ENCODE measurements at places on chromosomes 1 and 21.
A peak's percentile ranks its signal among the peaks of the same experiment; 100 is the strongest.

DNA sequence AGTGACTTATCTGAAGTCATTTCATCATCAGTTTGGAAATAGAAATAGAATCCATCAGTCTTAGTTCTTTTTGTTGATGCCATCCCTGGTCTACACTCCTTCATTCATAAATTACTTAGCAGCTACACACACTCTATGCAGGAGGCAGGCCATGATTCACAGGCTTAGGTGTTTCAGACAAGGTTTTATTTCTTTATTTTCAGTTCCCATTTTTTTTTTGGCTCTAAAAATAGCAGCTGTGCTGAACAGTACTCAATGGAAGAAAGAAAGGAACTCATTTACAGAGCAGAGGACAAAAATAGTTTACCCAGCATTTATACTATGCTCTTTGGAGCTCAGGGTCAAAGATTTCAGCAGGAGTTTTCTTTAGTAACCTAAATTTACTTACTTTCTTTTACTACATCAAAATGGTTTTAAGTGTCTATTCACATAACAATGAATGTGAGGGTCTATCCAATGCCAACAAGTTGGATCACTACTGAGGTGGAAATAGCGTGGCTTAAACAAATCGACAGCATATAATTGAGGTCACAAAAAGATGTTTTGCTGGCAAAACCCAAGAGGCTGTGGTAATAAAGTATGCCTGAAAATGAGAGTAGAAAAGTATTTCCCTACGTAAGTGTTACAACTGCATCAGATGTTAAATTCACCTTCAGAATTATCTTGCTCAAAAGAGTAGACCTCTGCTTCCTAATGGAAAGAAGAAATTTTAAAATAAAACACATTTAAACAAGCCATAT lies 7.7 kb downstream of the KRTAP19-8 start:
- DNase-seq = no peak

GRCh38 chr1:151851886-151852285 lies 1.6 kb downstream of the THEM5 start:
- no peak for DNase-seq

- DNase-seq = no peak
Measured at GRCh38 chr1:104120525-104120924, 370.8 kb downstream of the AMY1C start.

GRCh38 chr1:173268786-173269277 lies 61.7 kb upstream of the TNFSF4 start:
- no peak for DNase-seq

GRCh38 chr1:89836252-89837035 lies 15.6 kb downstream of the LRRC8D start:
- DNase-seq = no peak

- no peak for DNase-seq
Measured at GRCh38 chr1:43418858-43419257, 29.2 kb downstream of the SZT2 start.

GRCh38 chr1:47533793-47534328 lies 96.0 kb downstream of the FOXD2 start:
- DNase-seq = no peak

GRCh38 chr1:202709276-202710041 lies 795 bp downstream of the SYT2 start:
- DNase-seq = no peak

DNA sequence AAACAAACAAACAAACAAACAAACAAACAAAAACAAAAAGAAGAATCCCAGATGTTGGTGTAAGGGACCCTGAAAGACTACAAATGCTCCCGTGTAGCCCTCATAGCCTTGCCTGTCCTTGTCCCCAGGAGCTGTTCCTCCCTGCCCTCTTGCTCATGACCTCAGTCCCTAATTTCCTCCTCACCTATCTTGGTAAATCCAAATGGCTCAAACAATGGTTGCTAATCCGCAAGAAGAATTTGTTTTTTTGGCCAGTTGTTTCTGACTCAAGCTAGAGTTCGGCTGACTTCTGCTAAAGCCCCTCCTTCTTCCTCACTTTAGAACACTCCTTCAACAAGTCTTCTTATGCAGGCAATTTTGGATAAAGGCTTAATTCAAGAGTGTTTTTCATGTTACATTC lies 15.6 kb downstream of the LCA5L start:
- no peak for DNase-seq

DNA sequence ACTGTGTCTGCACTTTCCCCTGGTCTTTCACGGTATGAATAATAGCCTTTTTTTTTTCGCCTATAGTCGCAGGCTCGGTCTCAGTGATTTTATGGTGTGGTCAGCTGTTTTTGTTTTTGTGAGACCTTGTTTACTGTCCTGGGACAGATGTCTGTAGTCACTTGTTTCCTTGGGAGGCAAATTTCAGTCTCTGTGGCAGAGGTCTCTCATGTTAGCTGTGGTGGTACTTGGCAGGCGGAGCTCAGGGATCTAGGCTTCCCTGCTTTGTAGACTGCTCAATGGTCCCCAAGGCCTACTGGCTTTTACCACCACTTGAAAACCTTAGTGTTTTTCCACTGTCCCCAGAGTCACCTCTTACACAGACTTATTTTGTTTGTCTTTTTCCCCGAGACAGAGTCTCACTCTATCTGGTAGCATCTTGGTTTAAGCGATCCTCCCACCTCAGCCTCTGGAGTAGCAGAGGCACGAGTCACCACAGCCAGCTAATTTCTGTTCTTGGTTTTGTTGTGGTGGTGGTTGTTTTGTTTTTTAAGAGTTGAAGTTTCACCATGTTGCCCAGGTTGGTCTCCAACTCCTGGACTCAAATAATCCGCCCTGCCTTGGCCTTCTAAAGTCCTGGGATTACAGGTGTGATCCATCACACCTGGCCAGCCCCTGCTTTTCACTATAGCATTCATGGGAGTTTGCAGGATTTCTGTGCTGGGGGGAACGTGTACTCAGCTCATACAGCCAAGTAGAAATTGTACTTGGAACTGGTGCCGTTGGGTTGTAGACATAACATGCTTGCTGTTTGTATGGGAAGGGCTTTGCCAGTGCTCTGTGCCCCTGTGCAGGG lies 10.3 kb downstream of the RNU1-2 start:
- no peak for DNase-seq

GRCh38 chr1:48603222-48603621 lies 131.2 kb upstream of the SPATA6 start:
- DNase-seq = no peak

GRCh38 chr1:22207511-22208267 lies 64.8 kb upstream of the WNT4 start:
- no peak for DNase-seq

- DNase-seq = peak; percentile 58
Measured at GRCh38 chr1:226063224-226063976, 884 bp downstream of the H3-3A start.

DNA sequence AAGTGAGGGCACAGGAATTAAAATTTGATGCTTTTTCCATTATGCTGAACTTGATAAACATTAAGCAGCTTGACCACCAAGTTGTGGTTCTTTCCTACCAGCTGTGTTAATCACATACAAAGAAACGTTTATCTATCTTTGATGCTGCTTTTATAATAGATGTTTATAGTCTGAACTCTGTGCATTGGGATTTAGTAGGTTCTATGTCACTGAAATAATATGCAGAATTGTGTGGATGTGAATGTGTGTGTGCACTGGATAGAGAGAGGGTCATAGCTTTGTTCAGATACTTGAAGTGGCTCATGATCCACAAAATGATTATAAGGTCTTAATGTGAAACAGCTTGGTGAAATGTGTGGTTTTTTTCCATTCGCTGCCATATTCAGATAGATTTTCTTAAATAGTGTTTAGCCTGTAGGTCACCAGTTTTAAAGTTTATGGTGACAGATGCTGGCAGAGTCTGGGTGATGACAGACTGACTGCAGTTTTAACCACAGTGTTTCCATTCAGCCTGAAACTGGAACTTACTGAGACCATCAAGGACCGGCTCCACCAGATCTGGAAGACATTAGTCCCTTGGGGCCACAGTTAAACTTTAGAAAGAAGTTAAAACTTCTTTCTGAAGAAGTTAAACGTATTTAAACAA lies 10.2 kb downstream of the DDI2 start:
- DNase-seq = no peak

- no peak for DNase-seq
Measured at GRCh38 chr1:38131024-38131585, 84.5 kb upstream of the POU3F1 start.

DNA sequence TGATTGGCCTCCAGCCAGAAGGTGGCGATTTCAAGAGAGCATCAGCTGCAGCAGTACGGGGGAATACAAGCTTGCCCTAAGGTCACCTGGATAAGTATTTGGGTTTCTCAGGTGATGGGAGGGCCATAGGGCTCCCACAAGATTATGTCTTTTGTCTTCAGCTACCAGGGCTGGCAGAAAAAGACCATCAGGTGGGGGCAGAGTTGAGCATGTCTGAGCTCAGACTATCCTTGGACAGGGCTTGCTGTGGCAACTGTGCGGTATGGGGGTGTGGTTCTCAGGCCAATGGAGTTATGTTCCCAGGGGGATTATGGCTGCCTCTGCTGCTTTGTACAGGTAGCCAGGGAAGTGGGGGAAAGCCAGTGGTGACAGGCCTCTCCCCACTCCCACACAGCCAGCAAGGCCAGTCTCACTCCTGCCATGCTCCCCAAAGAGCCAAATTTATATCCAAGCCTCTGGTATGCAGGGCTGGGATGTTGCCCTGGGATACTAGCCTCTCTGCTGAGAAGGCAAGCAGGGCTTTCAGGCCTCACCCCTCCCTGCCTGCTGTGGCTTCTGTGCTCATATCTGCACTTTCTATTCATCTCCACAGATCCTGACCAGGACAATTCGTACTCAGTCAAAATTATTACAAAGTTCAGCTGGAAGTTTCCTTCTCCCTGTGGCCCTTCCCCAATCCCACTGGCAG lies 26.6 kb upstream of the CD84 start:
- DNase-seq = no peak

DNA sequence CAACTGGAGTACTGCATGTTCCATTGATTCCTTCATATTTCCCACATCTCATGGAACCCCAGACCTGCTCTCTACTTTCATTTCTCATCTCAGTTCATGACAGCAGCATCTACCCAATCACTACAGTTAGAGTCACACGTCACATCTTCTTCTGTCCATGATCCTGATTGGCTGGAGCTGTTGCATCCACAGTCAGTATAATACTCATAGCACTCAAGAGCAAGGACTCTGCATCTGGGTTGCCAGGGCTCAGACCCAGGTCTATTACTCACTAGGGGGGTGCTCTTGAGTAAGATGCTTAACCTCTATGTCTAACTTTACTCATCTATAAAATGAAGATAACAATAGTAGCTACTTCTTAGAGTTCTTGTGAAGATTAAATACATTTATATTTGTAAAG lies 4.4 kb upstream of the XPR1 start:
- DNase-seq = no peak

DNA sequence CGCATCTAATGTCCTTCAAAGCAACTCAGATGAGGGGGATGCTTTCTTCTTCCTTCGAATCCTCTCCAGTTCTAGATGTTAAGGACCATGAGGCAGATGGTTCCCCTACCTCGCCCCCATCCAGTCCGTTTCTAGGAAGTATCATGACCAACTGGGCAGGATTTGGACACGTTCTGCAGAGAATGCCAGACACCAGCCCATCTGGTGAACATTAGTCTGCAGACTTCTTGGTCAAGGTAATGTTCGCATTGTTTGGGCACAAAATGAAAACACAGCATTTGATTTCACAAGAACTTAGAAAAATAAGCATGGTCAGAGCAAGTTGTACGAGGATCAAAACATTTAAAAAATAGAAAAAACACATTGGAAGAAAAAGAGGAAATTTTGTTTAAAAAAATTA lies 25.4 kb upstream of the ADARB1 start:
- no peak for DNase-seq

- DNase-seq = no peak
Measured at GRCh38 chr1:155007251-155007828, 4.7 kb downstream of the ZBTB7B start.

DNA sequence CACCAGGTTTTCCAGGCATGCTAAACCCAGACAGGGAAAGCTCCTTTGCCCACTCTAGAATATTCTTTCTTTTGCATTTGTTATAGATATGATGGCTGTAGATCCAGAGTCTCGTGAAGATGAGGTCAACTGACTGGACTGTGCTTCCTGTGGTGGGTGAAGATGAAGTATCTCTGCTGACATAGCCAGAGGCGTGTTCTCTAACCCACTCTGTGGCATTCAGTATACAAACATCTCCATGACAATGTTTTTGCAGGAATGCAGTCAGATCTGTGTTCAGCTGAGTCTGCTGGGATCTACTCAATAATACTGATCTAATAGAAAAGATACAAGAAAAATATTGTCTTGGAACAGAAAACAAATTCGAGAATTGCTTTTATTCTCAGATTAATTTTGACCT lies 11.3 kb downstream of the RWDD2B start:
- no peak for DNase-seq

DNA sequence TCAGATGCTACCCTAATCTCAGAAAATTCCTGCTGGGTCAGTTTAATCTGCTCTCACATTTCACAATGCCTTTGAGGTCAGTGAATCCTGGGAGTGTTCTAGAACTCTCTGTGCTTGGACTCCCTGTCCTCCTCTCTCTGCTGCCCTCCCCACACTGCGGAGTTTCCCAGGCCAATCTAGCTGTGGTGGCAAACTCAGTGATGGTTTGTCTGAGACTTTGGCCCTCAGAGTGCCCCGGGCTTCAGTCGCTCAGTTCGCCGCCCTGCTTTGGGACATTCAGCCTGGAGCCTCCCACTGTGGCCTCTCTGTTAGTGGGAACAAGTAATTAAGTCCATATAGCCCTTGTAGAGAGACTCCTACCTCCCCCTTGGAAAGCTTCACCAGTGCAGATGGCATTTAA lies 7.1 kb downstream of the C1orf226 start:
- DNase-seq = no peak

GRCh38 chr1:164518692-164519332 lies 40.2 kb upstream of the PBX1 start:
- no peak for DNase-seq

DNA sequence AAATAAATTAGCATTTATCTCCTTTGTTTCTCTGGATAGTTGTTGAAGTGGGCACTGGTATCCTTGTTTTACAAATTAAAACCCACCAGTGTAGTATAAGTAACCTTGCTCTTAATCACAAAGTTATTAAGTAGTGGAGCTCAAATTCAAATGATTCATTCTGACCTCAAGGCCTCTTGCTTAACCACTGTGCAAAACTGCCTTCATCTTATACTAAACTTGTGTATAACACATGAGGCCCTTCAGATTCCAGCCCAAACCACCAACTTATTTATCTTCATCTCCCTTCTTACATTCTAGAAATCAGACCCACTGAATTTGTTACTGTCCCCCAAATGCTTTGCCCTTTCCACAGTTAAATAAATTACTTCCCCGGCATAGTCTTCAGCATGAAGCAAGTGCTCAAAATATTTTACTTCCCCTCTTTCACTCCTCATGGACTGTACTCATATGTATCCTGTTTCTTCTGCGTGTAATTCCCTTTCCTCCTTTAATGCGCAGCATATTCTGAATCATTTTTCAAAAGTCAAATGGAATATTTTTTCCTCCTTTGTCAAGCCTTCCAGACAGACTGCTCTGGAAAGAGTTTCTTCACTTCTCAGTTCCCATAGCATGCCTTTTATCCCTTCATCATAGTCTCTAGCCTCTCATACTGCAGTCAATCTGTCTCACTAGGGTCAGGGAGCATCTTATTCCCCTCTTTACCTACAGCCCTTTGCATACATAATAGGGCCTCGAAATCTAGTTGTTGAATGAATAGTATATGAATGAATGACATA lies 19.0 kb upstream of the DNASE2B start:
- no peak for DNase-seq

Measured in lung microvascular endothelial cell (primary cell).